Activated CD4-positive, alpha-beta T cell treated with anti-CD3 and anti-CD28 coated beads for 4 hours (primary cell): ENCODE measurements at places on chromosomes 11 and 22.
A peak's percentile ranks its signal among the peaks of the same experiment; 100 is the strongest.

- DNase-seq: no peak
Measured at GRCh38 chr11:125496529-125496857, 428 bp upstream of the FEZ1 start.

GRCh38 chr11:20037396-20038153, 122.7 kb downstream of the DBX1 start:
- no peak for DNase-seq

DNA sequence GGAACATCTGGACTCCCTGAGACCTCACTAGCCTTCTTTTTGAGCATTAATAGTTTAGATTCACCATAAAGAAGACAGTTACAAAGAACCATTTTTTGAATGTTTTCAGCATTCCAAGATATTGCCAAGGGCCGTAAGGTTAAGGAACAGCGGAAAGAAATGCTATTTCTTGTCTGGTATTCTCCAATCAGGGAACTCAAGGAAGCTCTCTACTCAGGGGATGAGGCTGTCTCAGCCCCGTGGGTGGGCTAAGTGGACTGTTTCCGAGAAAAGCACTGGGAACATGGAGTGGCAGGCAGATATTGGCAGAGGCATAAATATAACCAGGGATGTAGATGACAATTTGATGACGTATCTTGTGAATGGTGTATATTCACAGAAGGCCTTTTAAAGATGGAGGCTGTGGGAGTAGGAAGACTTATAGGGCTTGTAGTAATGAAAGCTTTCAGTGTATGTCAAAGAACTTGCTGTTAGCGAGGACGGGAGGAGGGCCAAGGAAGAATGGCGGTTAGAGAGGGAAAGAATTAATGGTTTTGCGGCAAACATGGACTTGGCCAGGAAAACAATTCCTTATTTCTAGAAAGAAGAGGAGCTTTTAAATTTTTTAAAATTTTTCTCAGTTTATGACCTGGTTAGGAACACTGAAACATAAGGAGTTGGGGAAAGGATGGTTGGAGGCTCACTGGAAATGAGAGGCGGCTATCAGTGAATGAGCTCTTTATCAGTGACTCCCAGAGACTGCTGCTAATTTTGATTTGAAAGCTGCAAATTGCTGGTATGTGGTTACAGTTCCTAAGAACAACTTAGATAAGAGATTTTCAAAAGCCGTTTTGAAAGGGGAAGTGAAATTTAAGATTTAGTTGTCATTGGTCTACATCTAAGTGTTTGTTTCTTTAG, 64.6 kb downstream of the ST3GAL4 start:
- DNase-seq: no peak

DNA sequence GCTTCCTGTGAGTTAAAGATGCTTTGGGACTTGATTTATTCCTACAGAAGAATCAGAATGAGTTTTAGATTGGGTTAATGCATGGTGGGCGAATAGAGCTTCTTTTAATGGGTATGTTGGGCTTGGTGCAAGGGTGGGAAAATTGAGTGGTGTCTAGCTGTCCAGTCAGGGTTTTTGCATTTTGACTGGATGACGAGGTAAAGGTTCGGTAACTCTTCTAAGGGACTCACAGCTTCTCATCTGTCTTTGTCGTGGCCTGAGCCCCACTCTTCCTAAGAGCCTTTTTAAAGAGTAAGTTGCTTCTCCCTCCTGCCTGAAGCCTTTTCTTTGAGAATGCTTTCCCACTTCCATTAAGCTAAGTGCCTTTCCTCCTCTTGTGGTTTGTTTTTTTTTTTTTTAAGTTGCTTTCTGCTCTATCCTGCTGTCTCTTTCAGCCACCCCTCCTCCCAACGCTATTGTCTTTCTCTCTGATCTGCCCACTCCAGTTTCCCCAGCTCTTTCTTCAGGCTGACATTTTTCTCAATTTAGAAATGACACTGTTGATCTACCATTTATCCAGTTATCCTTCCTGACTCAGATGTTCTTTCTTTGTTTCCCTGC, 1.1 kb downstream of the DPF2 start:
- no peak for DNase-seq

DNA sequence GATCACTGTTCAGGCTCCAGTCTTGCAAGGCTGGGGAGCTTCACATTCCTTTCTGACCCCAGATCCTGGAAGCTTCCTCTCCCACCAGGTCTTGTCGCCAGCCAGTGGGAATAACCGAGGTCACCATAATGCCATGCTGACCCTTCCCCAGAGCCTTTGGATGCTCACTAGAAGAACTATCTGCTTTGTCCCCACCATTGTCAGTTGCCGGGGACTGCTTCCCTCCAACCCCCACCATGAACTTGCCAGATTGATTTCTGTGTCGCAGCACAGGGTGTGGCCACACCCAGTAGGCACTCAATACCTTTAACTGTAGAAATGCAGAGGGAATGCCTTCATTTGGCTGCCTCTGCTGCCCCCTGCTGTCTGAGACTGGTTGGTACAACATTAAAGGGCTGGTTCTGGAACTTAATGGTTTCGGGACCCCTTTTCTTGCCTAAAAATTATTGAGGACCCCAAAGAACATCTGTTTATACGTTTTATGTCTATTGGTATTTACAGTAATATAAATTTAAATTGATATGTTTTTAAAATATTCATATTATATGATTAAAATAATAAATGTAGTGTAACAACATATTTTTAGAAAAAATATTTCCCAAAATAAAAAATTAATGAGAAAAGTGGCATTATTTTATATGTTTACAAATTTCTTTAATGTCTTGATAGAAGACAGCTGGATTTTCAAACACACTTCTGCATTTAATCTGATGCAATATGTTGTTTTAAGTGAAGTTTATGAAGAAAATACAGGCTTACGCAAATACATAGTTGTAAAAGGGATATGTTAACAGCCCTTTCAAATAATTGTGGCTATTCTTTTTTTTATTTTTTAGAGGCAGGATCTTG, 6.7 kb upstream of the GDPD5 start:
- DNase-seq: peak; percentile 76

DNA sequence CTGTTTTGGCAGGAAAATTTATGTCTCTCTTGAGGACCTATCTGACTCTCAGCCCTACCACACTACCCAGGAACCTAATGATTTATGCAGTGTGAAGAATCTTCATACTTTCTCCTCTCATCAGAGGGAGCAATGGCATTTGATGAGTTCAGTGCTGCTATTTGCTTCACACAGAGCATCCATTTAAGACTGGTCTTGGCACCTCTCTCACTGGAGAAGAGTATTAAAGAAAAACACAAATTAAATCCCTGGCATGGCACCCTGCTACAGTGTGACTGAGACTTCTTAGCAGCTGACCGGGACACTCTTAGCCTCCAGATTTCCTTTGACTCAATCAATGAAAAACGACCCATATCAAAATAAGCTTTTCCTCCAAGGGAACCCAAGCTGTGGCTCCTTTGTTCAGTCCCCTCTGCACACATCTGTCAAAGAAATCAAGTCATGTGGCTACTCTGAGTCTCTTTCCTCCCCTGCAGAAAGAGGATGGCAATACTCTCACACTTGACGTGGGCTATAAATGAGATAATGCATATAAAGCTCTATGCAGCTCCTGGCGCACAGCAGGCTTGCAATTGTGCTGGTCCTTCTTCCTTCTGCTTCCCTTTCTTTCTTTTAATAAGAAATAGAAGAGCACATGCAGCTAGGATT, 186.1 kb upstream of the E2F8 start:
- no peak for DNase-seq
